ENCODE measurements at places on chromosomes 5 and 9.

DNA sequence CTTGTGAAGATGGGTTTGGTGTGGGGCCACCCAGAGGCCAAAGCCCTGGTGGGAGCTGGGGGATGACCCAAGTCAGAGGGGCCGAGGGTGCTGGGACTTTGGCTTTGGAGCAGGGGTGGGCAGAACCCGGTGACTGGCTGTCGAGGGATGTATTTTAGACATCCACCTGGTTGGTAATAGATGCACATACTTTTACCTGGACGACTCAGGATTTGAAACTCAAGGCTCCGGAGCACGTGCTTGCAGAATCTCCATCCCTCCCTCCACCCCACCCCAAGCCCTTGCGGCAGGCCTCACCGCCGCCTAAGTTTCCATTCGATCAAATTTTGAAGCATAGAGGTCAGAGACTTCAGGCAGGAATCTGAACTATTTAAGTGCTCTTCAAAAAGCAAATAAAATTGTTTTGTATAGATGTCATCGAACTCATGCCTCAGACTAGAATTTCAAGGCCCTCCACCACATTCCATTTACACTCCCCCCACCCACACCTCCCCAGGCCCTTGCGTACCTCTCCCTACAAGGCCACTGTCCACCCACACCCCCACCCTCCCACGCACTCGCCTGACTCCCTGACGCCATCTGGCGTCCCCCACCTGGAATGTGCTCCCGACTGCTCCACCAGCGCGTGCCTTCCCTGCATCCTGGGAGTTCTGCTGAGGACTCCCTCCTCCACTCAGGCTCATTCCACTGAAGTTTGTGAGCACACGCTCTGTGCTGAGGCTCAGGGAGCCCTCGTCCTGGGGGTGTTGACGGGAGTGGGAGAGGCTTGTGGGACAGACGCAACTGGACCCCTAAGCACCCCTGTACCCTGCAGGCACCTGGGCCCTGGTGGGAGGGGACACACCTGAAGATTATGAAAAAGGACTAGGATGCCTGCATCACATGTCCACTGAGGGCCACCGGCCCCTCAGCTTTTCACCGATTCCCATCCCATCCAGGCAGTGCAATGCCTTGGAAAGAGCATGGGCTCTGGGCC lies 56.4 kb upstream of the RPL26L1 start:
- DNase-seq = no peak

- no peak for DNase-seq
Measured at GRCh38 chr9:106075960-106076327, 381.6 kb downstream of the TMEM38B start.

GRCh38 chr5:122391621-122392020 lies 79.6 kb downstream of the SNCAIP start:
- no peak for DNase-seq

- no peak for DNase-seq
Measured at GRCh38 chr5:43244823-43245565, 53.0 kb downstream of the NIM1K start.

GRCh38 chr5:83387041-83387440 lies 84.5 kb upstream of the VCAN start:
- DNase-seq = no peak

GRCh38 chr5:3837506-3837905 lies 241.9 kb downstream of the IRX1 start:
- no peak for DNase-seq

- DNase-seq = no peak
Measured at GRCh38 chr9:37333288-37333687, 89.2 kb upstream of the GRHPR start.

- no peak for DNase-seq
Measured at GRCh38 chr5:122780296-122780695, 5.4 kb downstream of the SNX2 start.

- no peak for DNase-seq
Measured at GRCh38 chr5:36653044-36653705, 46.8 kb downstream of the SLC1A3 start.

- DNase-seq = no peak
Measured at GRCh38 chr5:52554293-52554692, 233.4 kb upstream of the ITGA1 start.

DNA sequence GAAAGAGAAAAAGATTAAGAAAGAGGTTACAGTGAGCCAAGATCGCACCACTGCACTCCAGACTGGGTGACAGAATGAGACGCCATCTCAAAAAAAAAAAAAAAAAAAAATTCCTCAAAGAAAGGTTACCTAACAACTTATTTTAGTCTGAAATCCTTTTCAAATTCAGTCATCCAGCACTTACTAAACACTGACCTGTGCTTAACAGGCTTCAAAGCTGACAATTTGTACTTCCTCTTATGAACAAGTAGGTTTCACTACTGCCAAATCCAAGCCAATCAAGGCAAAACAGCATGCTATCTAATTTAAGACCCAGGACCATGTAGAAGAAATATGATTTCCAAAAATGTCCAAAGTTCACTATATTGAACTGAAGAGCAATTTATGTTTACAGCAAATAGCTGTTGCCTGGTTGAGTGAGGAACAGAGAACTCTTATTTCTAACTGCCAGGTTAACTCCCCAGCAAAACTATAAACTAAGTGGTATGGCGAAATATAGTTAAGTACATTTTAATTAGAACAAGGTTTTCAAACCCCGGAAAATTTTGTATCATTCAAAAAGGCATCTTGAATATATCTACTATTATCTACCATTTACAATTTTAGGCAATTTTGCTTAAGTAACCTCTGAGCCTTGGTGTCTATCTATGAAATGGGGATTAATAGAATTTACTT lies 13.4 kb downstream of the PWWP2A start:
- DNase-seq = no peak

- no peak for DNase-seq
Measured at GRCh38 chr5:13662626-13663025, 281.9 kb downstream of the DNAH5 start.

DNA sequence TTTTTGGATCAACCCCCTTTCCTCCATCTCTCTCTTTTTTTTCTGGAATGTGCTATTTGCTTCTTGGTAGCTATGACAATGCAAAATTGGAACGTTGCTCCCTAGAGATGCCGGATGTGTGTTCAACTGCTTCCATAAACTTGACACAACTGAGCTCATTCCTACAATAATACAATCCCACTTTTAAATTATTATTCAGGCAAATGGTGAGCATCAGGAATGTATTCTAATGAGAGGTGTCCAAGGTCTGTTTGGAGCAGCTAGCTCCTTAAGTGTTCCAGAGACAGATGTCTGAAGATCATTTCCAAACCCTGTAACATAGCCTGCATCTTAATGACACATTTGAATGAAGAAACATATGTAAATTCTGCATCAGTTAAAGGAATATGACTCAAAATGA lies 518.4 kb downstream of the TAF11L14 start:
- DNase-seq = no peak

GRCh38 chr9:114513055-114513958 lies 8.0 kb upstream of the WHRN start:
- no peak for DNase-seq

GRCh38 chr5:125130591-125130990 lies 384.2 kb upstream of the ZNF608 start:
- no peak for DNase-seq

- no peak for DNase-seq
Measured at GRCh38 chr5:16617274-16617968, 624 bp upstream of the RETREG1 start.

DNA sequence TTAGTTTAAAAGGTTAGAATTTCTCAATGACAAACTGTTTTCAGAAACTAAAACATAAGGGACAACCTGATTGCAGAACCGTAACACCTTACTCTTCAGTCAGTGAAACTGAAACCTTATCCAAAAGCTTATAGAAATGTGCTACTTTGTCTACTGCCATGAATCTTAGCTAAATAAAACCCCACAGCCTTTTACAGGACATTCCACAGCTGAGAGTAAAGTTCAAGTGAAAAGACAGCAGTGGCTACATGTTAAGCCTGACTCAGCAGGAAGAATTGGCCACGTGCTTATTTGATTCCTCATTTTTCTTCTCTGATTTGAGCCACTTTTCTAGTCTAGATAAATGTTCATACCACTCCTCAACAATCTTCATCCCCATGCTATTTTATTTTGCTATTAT lies 278.7 kb upstream of the ISL1 start:
- DNase-seq = no peak

GRCh38 chr5:82595113-82595512 lies 317.0 kb upstream of the RPS23 start:
- no peak for DNase-seq

DNA sequence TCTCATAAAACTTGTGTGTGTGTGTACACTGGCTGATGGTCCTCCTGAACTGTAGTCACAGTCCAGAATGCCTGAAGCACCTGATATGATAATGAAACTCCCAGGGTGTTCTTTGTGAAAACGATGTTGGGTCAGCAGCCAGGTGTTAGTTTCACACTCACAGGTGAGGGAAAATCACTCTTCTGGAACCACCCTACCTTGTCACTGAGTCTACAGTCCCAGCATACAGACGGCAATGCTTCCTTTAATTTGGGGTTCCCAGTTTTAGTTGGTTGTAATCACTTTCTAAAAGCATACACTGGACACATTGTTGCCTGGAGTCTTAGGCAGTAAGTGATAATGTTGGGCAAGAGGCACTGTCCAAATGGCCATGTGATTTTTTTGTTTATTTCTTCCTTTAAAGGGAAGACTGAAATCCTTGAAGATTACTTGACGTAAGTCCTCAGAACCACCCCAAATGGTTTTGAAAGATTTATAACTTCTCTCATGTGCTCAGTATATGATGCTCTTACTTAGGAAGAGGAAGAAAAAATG lies 18.2 kb upstream of the MGAT1 start:
- no peak for DNase-seq

DNA sequence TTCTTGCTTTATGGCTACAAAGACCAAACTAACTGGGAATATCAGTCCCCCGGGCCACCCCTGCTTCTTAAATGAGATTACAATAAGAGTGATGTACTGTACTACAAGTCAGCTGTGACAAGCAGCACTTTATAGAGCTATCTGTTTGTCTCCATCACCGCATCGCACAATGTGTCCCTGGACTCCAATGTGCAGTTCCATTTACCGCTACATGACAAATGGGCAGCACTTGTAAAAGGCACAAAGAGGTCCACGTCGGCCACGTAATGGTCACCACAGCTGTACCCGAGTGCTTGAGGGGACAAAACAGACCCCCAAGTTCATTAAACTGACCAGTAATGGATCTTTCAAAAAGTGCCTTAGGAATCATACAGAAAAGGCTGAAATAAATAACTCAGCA lies 54.1 kb downstream of the PSMB7 start:
- no peak for DNase-seq

DNA sequence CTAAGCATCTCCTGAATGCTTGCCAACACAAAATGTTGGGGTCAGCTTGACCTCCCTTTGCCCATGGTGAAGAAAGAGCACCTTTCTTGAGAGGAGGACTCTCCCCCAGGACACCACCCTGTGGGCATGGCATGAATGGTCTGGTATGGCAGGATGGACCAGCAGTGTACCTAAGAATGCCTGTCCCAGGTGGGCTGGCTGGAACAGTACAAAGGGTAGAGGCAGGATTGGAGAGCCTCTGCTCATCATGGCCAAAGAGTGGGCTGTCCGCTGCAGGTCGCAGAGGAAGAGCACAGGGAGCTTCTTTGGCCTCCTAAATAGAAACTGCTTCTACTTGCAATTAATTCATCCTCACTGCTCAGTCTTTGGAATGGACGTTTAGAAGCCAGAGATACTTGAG lies 131.6 kb upstream of the OSMR start:
- DNase-seq = no peak

DNA sequence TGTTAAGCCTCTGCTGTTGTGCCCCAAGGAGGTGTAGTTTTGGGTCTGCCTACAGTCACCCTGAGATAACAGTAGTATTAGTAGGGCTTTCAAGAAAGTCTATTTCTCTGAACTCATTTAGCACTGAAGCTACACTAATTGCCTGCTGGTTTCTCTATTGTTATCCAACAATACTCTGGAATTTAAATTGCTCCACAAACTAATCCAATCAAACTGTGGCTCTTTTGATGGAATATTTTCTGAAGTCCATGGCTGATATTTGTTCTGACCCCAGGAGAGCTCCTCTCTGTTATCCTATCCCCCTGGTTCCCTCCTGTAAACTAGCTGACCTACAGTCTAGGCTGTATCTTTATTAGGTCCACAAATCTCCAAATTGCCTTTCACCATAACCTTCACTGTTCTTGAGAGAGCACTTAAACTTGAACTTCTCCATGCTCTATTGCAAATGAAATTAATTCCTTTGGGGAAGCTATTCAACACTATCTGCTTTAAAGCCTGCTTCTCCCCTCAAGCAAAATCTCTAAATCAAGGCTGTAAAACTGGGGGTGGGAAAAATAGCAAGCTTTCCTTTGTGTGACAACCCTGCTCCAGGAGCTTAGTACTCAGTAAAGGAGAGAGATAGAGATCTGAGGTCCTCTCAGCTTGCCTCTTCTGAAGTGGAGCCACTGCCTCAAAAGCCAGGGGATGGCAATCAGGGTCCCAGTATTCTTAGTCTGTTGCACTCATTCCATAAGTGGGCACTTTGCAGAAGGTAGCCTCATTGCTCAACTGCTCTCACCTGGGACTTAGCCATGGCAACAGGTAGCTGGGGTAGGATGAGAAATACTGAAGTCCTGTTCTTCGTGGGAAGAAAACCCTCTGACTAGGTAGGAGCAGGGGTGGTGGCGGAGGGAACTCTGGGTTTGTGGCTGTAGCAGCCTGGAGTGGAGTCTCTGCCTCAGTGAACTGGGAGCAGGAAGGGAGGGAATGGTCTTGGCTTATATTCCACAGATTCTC lies 110.9 kb downstream of the MACIR start:
- DNase-seq = no peak

- DNase-seq = no peak
Measured at GRCh38 chr5:95712347-95712958, 18.7 kb upstream of the RHOBTB3 start.

- no peak for DNase-seq
Measured at GRCh38 chr5:177430140-177430951, 3.9 kb downstream of the GRK6 start.

DNA sequence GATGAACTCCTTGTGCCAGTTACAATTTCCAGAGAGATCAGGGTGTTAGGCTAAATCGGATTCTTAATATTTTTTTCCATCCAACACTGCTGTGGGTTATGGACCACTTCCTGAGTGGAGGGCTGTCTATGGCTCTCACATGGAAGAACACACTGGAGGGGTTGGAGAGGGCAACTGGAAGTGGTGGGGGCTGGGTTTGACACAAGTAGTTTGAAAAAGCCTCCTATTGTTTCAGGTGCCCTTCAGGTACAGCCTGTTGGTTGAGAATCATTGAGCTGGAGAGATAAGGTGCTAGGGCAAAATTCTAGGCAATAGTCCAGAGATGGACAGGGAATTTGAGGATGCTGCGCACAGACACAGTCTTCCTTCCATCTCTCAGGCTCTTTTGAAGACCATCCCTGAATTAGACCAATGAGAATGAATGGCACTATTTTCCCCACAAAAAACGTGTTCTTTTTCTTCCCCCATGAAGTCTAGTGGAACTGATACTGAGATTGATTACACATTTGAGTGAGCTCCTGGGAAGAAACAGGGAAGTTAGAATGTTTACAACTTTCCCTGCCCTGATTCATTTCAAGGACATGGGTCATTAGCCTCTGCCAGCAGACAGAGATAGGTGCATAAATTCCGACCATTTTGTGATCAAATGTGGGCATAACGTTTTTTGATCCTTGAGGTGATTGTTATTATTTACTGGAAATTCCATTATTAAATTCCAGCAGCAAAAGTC lies 87.7 kb downstream of the ACER2 start:
- no peak for DNase-seq

GRCh38 chr5:33743099-33743498 lies 148.7 kb downstream of the ADAMTS12 start:
- DNase-seq = no peak

GRCh38 chr9:125444166-125444565 lies 182.5 kb downstream of the GAPVD1 start:
- DNase-seq = no peak
